ENCODE measurements at places on chromosomes 5 and 9. TPM values are rescaled to one million over a fixed set of nuclear protein-coding genes. Genes with fewer than 3 reads are reported as not detected.
A peak's percentile ranks its signal among the peaks of the same experiment; 100 is the strongest.

The FAM78A gene
- total RNA-seq: 29.1 TPM

The RNF224 gene
- total RNA-seq: not detected

The STPG3 gene
- total RNA-seq: not detected

The NOXA1 gene
- 0.58 TPM for total RNA-seq

The DTWD2 gene
- total RNA-seq: 2.7 TPM

The MATR3 gene
- total RNA-seq: 184 TPM

The NUTM2G gene
- total RNA-seq: not detected

The CORO2A gene
- total RNA-seq: 18.2 TPM

- ATAC-seq: no peak
Measured at GRCh38 chr5:99076723-99077640, 148.2 kb upstream of the CHD1 start.

DNA sequence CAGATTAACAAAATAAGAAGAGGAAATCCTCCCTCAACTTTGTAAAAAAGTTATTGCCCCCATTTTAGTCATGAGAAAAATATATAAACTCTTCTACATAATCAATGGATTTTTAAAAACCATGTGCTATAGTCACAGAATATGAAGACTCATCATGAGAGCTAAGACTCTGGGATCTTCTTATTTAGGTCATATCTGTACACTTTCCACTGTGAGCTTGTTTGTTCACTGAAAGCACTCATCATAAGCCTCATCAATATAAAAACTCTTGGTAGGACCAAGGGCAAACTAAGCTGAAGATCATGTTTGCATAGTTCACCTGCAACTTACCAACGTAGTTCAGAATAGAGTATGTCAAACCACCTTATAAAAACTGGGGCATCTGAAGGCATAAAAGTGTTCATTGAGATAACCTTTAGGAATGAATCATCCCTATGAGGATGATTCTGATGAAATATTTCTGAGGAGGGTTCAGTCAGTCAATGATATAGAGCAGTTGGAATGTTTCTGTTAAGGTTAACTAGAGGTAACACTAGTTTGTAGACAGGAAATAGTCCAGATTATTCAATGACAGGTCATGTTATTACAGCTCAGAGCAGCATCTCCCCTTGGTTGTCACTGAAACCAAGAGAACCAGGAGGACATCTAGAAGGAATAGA lies 289.9 kb upstream of the SMC2 start:
- peak; percentile 38 for ATAC-seq

DNA sequence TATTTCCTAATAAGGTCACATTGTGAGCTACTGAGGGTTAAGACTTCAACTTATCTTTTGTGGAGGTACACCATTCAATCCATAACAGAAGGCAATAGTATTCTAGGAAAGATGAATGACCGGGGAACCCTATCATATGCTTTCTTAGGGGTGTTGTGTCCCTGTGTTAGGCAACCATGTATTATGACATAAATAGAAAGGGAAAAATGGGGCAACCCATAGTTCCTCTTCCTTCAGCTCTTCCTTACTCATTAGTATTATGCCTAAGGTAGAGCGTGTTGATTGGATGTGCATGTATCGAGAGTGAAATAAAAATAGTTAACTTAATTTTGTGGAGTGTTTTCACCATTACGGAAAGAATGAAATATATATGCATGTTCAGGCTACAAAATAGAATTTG lies 6.0 kb upstream of the CCNJL start:
- ATAC-seq: no peak

DNA sequence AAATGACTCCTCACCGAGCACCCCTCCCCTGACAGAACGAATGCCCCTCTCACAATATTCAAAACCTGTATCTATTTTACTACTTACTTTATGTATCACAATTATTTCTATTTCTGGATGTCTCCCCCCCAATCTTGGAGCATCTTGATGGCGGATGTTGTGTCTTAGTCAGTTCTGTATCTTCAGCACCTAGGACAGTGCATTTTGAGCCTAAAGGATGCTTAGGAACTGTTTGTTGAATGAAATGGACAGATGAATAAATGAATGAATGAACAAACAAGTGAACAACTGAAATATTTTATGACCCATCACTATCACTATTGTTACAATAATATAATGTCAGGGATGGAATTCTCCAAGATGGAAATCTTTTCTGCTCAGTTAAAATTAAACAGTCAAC lies 295.7 kb downstream of the DNAH5 start:
- no peak for ATAC-seq

GRCh38 chr5:13478831-13479465 lies 465.5 kb downstream of the DNAH5 start:
- ATAC-seq: no peak

DNA sequence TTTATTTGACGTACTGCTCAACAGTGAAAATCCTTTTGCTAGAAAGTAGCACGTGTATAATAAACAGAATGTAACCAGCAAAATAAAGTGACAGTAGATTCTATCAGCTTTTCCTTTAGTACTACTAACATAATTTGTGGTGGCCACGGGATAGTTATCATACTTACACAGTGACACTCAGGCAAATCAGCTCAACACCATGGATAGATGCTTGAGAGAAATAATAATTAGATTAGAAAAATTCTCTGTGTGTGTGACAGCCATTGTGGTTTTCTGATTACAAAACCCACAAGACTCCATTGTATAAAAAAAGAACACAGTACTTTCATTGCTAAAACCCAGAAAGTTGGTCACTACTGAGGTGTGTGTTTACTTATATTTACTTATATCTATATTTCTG lies 101.1 kb downstream of the MUSK start:
- ATAC-seq: no peak

GRCh38 chr5:137629646-137630045 lies 106.2 kb downstream of the KLHL3 start:
- ATAC-seq: peak; percentile 73

DNA sequence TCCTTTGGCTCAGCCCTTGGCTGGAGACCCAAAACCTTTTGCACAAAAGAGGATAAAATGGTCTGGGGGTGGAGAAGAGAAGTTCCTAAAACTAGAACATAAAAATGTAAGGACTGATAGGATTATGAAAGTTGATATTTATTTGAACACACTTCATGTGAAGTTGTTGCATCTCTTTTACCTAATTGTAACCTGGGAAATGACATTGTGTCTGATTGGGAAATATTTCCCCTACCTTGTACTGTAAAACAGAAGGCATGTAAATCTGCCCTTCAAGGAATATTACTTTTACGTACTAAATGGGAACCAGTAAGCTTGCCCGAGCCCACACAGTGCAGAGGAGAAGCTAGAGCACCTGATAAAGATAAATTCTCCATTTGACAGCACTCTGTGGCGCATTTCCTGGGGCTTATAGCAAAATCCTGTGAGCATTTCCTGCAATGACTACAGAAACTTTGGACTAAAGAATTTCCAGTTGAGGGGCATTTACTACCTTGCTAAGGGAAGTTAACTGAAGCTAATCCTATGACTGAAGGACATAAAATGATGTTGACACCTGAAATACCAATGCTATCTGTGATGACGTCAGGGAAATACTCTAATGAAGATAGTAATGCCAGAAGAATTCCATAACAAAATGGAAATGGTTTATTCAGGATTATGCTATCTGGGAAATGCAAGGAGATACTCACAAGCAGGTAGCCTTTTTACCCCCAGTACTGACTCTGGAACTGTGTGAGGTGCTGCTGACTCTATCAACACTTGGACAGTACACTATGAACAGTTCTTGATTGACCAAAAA lies 78.3 kb upstream of the LIFR start:
- ATAC-seq: no peak

DNA sequence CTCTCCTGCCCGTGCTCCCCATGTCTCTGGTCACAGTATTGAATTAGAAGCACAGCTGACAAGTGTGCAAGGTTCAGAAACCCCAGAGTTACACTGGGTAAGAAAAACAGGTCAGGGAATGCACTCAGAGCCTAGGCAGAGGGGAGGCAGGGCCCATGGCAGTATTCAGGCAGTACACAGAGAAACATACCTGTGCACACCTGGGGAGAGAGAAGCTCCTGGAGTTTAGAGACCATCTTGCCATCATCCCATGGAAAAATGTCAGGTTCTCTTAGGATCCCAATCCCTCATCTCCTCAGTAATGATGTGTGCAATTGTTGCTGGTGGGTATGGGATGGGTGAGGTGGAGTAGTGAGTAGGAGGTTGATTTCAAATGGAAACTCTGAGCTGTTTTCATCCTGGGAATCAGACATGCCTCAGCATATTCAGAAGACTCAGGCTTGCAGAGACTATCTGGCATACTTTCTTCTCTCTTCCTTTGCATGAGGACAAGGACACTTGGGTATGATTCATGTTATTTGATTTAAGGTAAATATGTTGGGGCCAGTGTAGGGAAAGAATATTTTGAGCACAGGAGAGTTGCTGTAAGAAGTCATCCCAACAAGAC lies 228.5 kb downstream of the ESM1 start:
- peak; percentile 55 for ATAC-seq

- ATAC-seq: peak; percentile 25
Measured at GRCh38 chr5:134738963-134739661, 764 bp downstream of the CAMLG start.

GRCh38 chr9:124532897-124533296 lies 25.7 kb upstream of the NR5A1 start:
- ATAC-seq: no peak

DNA sequence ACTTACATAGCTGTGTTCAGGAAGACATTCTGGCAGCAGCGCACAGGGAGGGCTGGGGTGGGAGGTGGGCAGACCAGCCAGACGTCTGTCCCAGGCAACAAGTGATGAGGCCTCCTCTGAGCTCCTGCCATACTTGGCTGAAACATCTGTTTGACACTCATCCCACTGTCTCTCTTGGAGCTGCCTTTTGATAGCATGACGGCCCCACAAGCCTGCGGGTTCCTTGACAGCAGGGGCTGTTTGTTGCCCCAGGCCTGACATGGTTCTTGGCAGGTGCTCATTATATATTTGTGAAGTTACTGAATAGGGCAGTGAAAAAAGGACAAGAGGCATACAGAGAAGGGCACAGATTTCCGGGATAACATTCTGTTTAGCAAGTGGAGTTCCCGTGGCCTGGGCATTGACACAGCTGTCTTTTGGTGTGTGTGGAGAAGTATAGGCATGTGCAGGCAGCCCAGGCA lies 22.2 kb upstream of the B4GALT1 start:
- no peak for ATAC-seq

- ATAC-seq: no peak
Measured at GRCh38 chr5:113273948-113274347, 160.8 kb downstream of the TSSK1B start.

DNA sequence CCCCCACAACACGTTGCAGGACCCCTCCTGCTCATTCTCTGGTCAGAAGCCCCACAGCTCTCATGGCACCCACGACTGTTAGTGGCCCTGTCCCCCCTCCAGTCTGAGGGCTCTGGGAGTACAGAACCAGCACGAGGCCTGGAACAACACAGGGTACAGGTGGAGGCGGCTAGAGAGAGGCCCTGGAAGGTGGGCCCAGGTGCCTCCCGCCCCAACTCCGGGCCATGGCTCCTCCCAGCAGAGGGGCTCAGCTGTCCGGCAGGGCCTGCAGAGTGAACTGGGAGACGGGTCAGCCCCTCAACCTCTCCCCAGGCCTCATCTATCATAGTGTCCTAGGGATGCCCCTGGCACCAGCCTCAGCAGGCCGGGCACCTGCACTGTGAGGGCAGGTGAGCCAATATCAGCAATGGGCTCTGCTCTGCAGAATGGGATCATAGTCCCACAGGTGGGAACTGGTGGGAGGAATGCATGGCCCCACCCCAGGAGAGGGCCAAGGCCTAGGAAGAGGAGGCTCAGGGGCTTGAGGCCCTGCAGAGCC lies 58.6 kb downstream of the BARX1 start:
- no peak for ATAC-seq

DNA sequence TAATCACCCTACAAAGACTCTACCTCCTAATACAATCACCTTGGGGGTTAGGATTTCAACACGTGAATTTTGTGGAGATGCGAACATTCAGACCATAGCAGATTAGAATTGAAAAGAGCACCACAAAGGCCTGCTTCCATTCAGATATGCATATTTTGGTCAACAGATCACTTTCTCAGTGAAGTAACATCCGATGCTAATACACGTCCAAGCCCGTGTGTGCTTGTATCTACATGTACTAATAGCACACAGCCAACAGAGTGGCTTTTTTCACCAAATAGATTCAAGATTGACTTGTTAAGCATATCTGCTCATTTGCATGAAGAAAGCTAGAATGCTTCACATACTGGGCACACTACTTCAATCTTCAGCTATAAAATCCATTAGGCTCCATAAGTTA lies 35.6 kb upstream of the SSBP2 start:
- no peak for ATAC-seq

GRCh38 chr9:121048175-121048574 lies 1.9 kb downstream of the C5 start:
- no peak for ATAC-seq

- no peak for ATAC-seq
Measured at GRCh38 chr5:77841616-77842015, 65.5 kb upstream of the TBCA start.

- ATAC-seq: peak; percentile 73
Measured at GRCh38 chr9:93058355-93059010, at the start of gene SUSD3. TSS of gene SUSD3 (plus strand) at chr9:93058701. CDS start at chr9:93058743, 42 bp downstream.

DNA sequence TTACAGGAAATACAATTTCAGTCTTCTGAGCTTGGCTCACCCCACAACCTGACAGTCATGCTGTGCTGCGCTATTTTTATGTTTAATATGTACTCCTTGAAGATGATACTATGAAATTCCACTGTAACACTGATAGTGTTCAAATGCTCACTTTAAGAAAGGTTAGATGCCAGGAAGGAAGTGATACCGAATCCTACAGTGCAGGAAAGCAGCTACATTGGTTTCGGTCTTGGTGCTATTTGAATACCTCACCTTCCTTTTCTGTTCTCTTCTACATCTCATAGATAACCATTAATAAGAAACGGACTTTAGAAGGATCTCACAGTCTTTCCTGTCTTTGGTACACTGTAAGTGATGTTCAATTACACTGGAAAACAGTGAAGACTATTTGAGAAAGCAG lies 117.6 kb downstream of the SEMA5A start:
- no peak for ATAC-seq

DNA sequence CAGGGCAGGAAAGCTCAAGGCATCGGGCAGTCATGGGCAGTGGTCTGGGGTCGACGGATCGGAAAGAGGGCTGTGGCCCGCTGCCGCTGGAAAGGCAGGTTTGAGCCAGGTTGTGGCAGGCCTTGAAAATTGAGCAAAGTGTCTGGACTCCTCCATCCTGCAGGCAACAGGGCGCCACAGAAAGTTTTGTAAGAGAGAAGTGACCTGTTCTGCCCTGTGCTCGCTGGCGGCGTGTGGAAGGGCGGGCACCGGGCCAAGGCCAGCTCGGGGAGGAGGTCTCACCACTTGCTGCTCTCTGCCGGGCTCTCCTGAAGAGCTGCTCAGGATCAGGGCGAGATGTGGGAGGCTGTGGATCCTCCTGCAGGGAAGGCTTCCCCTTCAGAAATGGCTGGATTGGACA lies 41.4 kb upstream of the FAT2 start:
- no peak for ATAC-seq

- ATAC-seq: peak; percentile 97
Measured at GRCh38 chr5:151141535-151141934, 16.0 kb downstream of the ANXA6 start.

GRCh38 chr5:98585661-98586310 lies 187.7 kb upstream of the RGMB start:
- ATAC-seq: no peak

GRCh38 chr9:123395689-123396511 lies 39.9 kb downstream of the CRB2 start:
- ATAC-seq: no peak

- ATAC-seq: no peak
Measured at GRCh38 chr9:86054695-86055094, 44.7 kb downstream of the GOLM1 start.

GRCh38 chr5:56615361-56616153 lies 199.8 kb upstream of the MAP3K1 start:
- no peak for ATAC-seq

- ATAC-seq: no peak
Measured at GRCh38 chr5:149041242-149041641, 21.6 kb downstream of the SH3TC2 start.
